ENCODE measurements at places on chromosomes 13 and 19. TPM values are rescaled to one million over a fixed set of nuclear protein-coding genes. Genes with fewer than 3 reads are reported as not detected.

The PNMA8A gene
- total RNA-seq, result 0.44 TPM

DNA sequence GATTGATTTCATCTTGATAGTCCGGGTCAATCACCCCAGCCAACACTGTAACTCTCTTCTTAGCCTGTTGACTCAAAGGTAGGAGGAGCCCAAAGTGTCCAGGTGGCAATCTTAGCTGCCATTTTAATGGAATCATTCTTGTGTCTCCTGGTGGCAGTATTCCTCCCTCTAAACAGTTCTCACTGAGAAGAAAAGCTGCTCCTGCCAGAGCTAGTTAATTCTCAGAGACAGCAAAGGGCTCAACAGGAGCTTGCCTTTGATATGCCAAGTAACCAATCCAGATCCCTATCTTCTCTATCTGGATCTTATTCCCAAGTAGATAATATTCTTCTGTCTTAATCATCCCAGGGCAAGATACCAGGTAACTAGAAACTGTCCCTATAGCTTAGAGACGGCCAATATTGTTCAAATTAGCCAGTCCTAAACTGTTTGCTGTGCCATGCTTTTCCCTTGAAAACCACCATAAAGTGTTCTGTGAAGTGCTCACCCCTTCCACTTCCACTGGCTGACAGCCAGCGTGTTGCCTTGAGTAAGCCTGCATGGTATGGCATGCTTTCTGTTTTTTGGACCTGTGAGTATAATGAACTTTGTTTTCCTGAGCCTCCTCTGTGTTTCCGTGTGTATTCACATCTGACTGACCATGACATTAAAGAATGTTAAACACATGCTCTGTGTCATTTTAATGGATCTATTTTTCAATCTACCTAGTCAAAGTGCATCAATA, 463.7 kb upstream of the SLITRK5 start:
- H3K27me3 ChIP-seq, result no peaks in the 10 kb centered on the region
- no peak overlapping the region for H3K4me3 ChIP-seq

The SPRED3 gene
- total RNA-seq, result 0.15 TPM

DNA sequence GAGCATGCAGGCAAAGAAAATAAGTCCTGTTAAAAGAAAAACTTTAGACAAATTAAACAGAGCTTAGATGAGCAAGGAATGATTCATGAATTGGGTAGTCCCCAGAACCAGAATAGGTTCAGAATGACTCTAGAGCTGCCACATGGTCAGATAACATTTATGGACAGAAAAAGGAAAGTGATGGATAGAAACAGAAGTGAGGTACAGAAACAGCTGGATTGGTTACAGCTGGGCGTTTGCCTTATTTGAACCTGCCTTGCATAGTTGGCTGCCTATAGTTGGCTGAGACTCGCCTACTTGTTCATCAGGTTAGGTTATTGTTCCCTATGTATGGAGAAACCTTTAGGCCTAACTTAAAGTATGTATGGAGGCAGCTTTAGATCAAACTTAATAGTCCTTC, 35.4 kb downstream of the WDFY2 start:
- peak overlapping the region; percentile 77 for H3K27ac ChIP-seq
- no peak overlapping the region for H3K4me3 ChIP-seq
- no peak for DNase-seq

DNA sequence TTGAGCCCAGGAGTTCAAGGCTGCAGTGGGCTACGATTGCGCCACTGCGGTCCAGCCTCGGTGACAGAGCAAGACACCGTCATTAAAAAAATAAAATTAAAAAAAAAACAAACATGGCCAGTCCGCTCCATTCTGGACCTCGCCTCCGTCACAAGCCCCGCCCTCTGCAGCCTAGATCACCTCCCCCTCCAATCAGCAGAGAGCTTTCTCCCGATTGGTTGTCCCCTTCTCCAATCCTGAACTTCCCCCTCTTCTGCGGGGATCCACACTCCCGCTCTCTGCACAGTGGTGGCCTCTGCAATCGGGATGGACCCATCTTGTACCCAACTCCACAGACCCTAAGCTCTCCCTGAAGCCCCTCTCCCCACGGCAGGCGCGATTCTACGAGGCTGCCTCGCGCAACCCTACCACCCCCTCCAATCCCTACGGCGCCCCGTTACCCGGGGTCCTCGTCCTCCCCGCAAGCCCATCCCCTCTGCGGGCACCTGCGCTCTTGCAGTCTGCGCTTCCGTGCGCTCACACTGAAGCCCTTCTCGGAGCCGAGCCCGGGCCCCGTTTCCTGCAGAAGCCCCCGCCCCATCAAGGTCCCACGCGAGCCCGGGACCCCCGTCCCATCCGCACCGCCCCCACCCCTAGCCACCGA, 540 bp downstream of the TMEM160 start:
- H3K27ac ChIP-seq, result peak overlapping the region; percentile 66
- no peaks in the 10 kb centered on the region for H3K36me3 ChIP-seq
- H3K4me3 ChIP-seq, result peak overlapping the region; percentile 68
- DNase-seq, result peak; percentile 93
- peaks cover 15% of the 10 kb centered on the region for H3K4me1 ChIP-seq
- H3K27me3 ChIP-seq, result no peaks in the 10 kb centered on the region

The OR7D2 gene
- not detected for total RNA-seq

The ADGRE3 gene
- not detected for total RNA-seq

- no peaks in the 10 kb centered on the region for H3K27me3 ChIP-seq
- H3K27ac ChIP-seq, result peak overlapping the region; percentile 19
- H3K4me3 ChIP-seq, result peak overlapping the region; percentile 44
- peaks cover 26% of the 10 kb centered on the region for H3K4me1 ChIP-seq
- DNase-seq, result no peak
Observed at GRCh38 chr13:32309312-32310133, 5.6 kb downstream of the ZAR1L start.

GRCh38 chr13:50842251-50842989, 1.1 kb downstream of the DLEU7 start:
- H3K27ac ChIP-seq, result no peak overlapping the region
- H3K36me3 ChIP-seq, result no peaks in the 10 kb centered on the region
- H3K4me1 ChIP-seq, result no peaks in the 10 kb centered on the region
- DNase-seq, result no peak
- no peak overlapping the region for H3K4me3 ChIP-seq
- no peaks in the 10 kb centered on the region for H3K27me3 ChIP-seq

The TNNI3 gene
- 3.7 TPM for total RNA-seq

GRCh38 chr13:35179494-35179893, 237.4 kb downstream of the NBEA start:
- DNase-seq, result no peak
- no peaks in the 10 kb centered on the region for H3K4me1 ChIP-seq
- H3K27me3 ChIP-seq, result no peaks in the 10 kb centered on the region
- H3K36me3 ChIP-seq, result no peaks in the 10 kb centered on the region
- H3K4me3 ChIP-seq, result no peak overlapping the region
- H3K27ac ChIP-seq, result no peak overlapping the region

DNA sequence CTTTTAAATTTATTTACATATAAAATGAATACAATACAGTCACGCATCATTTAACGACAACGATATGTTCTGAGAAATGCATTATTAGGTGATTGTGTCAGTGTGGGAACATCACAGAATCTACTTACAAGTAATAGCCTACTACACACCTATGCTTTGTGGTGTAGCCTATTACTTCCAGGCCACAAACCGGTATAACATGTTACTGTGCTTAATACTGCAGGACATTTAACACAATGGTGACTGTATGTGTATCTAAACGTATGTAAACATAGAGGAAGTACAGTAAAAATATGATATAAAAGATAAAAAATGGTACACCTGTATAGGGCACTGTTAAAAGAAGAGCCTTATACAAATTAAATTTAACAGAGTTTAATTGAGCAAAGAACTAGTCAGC, 62.4 kb upstream of the KLHL1 start:
- no peak overlapping the region for H3K4me3 ChIP-seq
- H3K27me3 ChIP-seq, result no peaks in the 10 kb centered on the region
- H3K27ac ChIP-seq, result no peak overlapping the region
- no peaks in the 10 kb centered on the region for H3K36me3 ChIP-seq
- no peaks in the 10 kb centered on the region for H3K4me1 ChIP-seq

DNA sequence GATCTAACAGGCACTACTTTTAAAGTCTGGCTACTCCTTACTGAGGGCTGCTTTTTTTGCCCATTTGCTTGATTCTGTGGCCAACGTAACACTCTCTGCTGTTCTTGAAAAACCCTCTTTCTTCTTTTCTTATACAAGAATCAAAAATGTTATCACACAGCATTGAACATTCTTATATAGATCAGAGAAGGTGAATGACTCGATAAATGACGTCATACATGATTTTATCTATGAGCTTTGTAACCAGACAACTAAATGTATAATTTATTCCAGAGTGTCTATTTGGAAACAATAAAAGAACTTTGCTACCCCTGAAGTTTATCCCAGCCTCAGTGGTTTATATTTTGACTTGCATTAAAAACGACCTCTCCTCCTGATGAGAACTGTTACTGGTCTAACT, 12.4 kb downstream of the RFX2 start:
- DNase-seq, result no peak
- no peaks in the 10 kb centered on the region for H3K36me3 ChIP-seq
- no peak overlapping the region for H3K27ac ChIP-seq
- no peak overlapping the region for H3K4me3 ChIP-seq

- H3K36me3 ChIP-seq, result no peaks in the 10 kb centered on the region
- H3K27me3 ChIP-seq, result no peaks in the 10 kb centered on the region
- no peak for DNase-seq
- H3K4me1 ChIP-seq, result no peaks in the 10 kb centered on the region
Observed at GRCh38 chr13:107395927-107396662, 819.2 kb downstream of the LIG4 start.

GRCh38 chr13:23488442-23488841, 54.9 kb upstream of the SACS start:
- H3K36me3 ChIP-seq, result no peaks in the 10 kb centered on the region
- peaks cover 5% of the 10 kb centered on the region for H3K4me1 ChIP-seq
- DNase-seq, result peak; percentile 46
- H3K4me3 ChIP-seq, result no peak overlapping the region
- no peaks in the 10 kb centered on the region for H3K27me3 ChIP-seq

DNA sequence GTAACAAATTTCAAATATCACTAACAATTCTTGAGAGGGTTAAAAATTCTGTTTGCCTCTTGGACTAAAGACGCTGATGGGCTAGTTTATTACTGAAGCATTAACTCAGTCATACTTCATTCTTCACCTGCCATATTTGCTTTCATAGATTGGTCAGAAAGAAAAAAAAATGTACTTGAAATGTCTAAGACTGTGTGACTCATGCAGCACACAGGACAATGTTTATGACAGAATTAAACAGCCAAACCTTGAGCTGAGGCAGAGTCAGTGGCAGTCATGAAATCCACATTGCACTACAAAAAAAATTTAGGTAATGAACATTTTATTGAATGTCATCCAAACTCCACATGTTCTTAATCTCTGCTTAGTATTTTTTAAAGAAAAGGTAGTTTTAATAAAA, 135.6 kb downstream of the PRR20E start:
- H3K36me3 ChIP-seq, result no peaks in the 10 kb centered on the region
- DNase-seq, result no peak
- H3K27me3 ChIP-seq, result no peaks in the 10 kb centered on the region

GRCh38 chr19:40315812-40316470, 30.8 kb upstream of the AKT2 start:
- no peak overlapping the region for H3K4me3 ChIP-seq
- no peak overlapping the region for H3K27ac ChIP-seq
- no peak for DNase-seq
- no peaks in the 10 kb centered on the region for H3K27me3 ChIP-seq

The ANKLE1 gene
- total RNA-seq, result 0.69 TPM

DNA sequence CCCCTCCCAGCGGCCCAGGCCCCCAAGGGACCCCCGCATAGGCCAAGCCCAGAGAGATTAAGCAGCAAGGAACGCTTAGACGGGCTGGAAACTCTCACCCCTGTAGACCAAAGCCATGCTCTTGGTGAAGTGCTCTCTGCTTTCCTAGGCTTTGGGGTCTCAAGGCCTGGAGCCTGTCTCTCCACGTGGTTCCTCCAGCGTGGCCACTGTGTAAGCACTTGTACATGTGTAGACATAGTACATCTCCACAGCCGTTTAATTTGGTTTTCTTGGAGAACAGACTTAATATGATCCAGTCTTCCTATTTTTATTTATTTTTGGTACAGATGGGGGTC, 1.1 kb downstream of the NUDT19 start:
- no peak overlapping the region for H3K27ac ChIP-seq
- H3K36me3 ChIP-seq, result no peaks in the 10 kb centered on the region

DNA sequence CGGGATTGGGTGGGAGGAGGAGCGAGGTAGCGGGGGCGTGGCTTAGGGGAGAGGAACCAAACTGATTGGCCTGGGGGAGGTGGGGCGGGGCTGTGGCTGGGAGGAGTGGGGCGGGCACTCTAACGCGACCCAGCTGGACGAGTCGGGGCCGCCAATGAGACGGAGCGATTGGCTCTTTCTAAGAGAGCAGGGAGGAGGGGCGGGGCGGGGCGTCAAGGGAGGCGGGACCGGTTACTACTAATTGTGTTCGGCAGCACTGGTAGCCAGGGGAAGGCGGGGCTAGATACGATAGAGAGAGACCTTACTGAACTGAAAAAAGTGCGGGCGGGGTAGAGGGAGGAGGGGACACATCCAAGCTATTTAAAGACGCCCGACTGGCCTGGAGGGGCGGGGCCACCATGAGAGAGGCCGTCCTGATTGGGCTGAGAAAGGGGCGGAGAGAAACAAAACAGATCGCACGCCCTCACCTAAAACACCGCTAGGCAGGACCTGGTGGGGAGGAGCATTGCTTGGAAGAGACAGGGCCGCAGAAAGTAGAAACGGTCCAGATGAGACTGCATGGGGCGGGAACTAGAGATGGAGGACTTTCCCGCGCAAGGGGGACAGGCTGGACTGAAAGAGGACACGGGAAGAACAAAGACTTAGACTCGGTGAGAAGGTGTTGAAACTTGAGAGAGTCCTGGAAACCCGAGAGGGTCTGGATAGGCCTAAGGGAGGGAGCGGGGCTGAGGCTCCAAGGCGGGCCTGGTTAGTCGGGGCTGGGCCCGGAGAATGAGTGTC, at the start of gene KCNC3:
KCNC3 (minus strand) TSS at position 232 of the 780 bp plus-strand sequence. CDS start 295 bp downstream, outside the sequence.
- no peaks in the 10 kb centered on the region for H3K36me3 ChIP-seq
- peak within 1 kb of the TSS; percentile 51 for H3K27ac ChIP-seq
- peak within 1 kb of the TSS; percentile 63 for H3K4me3 ChIP-seq
- peak; percentile 100 for DNase-seq

The LILRA1 gene
- not detected for total RNA-seq

- no peak overlapping the region for H3K27ac ChIP-seq
- no peaks in the 10 kb centered on the region for H3K36me3 ChIP-seq
- DNase-seq, result no peak
Observed at GRCh38 chr19:5352229-5352763, 11.7 kb upstream of the PTPRS start.

Data from HepG2 (cell line).